ENCODE measurements at places on chromosomes 16 and 17. TPM values are rescaled to one million over a fixed set of nuclear protein-coding genes. Genes with fewer than 3 reads are reported as not detected.

GUCY2D gene
- 0.42 TPM for polyA plus RNA-seq

SLC9A5 gene
- polyA plus RNA-seq: 0.62 TPM

LCMT1 gene
- polyA plus RNA-seq: 23.6 TPM

SEPTIN1 gene
- not detected for polyA plus RNA-seq

ABCC3 gene
- polyA plus RNA-seq: 41.7 TPM

CHST4 gene
- polyA plus RNA-seq: 0.14 TPM

Measured in keratinocyte (primary cell).